ENCODE measurements at places on chromosomes 12 and 14. TPM values are rescaled to one million over a fixed set of nuclear protein-coding genes. Genes with fewer than 3 reads are reported as not detected.

DNA sequence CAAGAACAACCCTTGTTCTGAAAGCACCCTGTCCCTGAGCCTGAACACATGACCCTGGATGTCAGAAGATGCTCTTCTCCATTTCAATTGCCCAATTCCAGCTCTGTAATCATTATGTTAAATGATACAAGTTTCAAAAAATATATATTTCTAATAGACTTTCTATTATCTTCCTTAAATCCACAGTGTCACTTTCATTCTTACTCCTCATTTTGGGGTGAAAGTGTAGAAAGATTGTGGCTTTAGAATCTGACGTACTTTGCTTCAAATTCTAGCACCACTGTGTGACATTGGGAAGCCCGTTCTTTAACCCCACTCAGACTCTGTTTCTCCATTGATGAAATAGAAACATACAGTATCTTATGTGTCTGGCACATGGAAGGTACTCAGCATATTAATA is 83.2 kb downstream of the ETV6 start:
- DNase-seq = no peak
- H3K36me3 ChIP-seq = no peaks in the 10 kb centered on the region
- H3K27ac ChIP-seq = peak overlapping the region; percentile 76
- no peak overlapping the region for H3K4me3 ChIP-seq

DNA sequence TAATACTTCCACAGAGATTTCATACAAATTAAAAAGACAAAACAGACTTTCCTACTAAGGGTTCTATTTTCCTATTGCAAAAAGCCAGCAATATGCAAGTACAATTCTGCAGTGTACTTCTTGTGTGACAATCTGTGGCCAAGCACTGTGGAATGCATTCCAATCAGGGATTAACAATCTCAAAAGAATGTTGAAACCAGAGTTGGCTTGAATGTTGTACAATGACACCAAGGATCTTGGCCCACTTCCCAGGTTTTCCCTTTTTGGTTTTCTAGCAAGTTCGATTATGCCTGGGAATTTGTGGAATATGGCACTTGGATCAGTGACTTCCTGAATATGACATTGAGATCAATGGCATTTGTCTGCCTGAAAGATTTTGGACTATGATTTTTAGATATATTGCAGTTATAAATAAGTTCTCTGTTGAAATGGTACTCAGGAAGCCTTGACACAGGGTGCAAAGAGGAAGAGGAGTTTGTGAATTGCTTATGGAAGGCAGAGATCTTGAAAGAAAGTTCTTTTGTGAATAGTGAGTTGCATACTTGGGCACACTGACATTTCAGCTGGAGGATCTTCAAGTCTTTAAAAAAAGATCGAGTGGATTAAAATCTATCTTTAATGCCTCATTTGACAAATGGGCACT is 81.4 kb upstream of the FERMT2 start:
- no peak for DNase-seq
- no peaks in the 10 kb centered on the region for H3K27me3 ChIP-seq
- H3K4me1 ChIP-seq = no peaks in the 10 kb centered on the region
- no peak overlapping the region for H3K27ac ChIP-seq
- no peak overlapping the region for H3K4me3 ChIP-seq

GRCh38 chr12:115451780-115452736 is 768.1 kb upstream of the TBX3 start:
- no peak overlapping the region for H3K4me3 ChIP-seq
- no peak overlapping the region for H3K27ac ChIP-seq
- H3K36me3 ChIP-seq = no peaks in the 10 kb centered on the region
- H3K4me1 ChIP-seq = no peaks in the 10 kb centered on the region

- H3K27me3 ChIP-seq = no peaks in the 10 kb centered on the region
- peak; percentile 21 for DNase-seq
- peaks cover 2% of the 10 kb centered on the region for H3K36me3 ChIP-seq
- peak overlapping the region; percentile 6 for H3K4me3 ChIP-seq
- H3K4me1 ChIP-seq = peaks cover 50% of the 10 kb centered on the region
Observed at GRCh38 chr12:14771651-14772137, 31.6 kb downstream of the WBP11 start.

DNA sequence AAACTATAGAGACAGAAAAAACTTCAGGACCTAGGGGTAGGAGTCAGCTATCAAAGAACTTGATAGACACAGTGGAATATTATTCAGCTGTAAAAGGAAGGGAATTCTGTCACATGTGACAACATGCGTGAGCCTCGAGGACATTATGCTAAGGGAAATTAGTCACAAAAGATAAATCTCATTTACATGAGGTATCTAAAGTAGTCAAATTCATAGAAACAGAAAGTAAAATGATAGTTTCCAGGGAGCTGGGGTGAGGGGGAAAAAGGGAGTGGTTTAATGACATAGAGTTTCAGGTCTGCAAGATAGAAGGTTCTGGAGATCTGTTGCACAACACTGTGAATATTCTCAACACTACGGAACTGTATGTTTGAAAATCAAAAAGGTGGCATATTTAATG is 50.0 kb upstream of the PRIMA1 start:
- H3K27me3 ChIP-seq = no peaks in the 10 kb centered on the region
- H3K27ac ChIP-seq = no peak overlapping the region
- no peak for DNase-seq
- H3K4me1 ChIP-seq = no peaks in the 10 kb centered on the region

DNA sequence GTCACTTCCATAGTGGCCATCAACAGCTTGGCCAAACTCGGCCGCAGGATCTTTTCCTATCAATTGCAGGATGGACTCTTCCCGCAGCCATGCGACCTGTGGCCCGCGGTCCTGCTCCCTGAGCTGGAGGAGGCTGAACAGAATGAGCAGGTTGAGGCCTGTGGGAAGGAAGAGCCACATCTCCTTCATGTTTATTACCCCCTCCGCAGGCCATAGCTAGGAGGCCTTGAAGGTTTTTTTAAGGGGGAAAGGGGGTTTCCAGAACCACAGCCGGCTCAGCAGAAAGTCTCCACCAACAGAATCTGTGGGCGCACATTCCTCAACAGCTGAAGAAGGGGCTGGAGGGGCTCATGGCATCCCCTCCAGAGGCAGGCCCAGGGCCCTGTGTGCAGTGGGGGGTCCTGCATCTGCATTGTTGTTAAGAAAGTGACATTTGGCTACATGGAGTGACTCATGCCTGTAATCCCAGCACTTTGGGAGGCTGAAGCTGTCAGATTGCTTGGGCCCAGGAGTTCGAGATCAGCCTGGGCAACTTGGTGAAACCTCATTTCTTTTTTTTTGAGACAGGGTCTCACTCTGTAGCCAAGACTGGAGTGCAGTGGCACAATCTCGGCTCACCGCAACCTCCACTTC is 25.2 kb upstream of the PPP1R13B start:
- no peaks in the 10 kb centered on the region for H3K27me3 ChIP-seq
- no peaks in the 10 kb centered on the region for H3K36me3 ChIP-seq
- no peak overlapping the region for H3K27ac ChIP-seq
- peak overlapping the region; percentile 71 for H3K4me3 ChIP-seq

DNA sequence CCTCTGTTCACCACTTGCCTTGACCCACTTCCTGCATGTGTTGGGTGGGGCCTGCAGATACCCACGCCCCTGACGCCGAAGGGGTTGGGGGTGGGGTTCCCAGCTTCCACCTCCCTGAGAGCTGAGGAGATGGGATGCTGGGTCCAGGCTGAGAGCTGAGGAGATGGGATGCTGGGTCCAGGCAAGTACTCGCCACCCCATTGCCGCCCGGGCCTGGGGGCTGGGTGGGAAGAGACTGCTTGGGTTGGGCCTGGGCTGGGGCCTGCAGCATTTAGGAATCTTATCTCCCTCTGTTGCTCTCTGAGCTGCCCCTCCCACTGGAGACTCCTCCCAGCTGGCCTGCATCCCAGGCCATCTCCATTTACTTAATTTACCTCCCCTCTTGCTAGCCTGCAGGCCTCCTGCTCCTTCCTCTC is 17.4 kb downstream of the TEAD4 start:
- DNase-seq = no peak
- no peaks in the 10 kb centered on the region for H3K4me1 ChIP-seq
- H3K27ac ChIP-seq = no peak overlapping the region
- no peaks in the 10 kb centered on the region for H3K36me3 ChIP-seq

GRCh38 chr12:125189015-125189414 is 123.8 kb downstream of the AACS start:
- no peak overlapping the region for H3K27ac ChIP-seq
- no peaks in the 10 kb centered on the region for H3K36me3 ChIP-seq

GRCh38 chr12:8038659-8039114 is 6.2 kb downstream of the FOXJ2 start:
- peaks cover 4% of the 10 kb centered on the region for H3K36me3 ChIP-seq
- H3K4me1 ChIP-seq = peaks cover 60% of the 10 kb centered on the region
- no peaks in the 10 kb centered on the region for H3K27me3 ChIP-seq
- no peak overlapping the region for H3K27ac ChIP-seq
- H3K4me3 ChIP-seq = no peak overlapping the region
- no peak for DNase-seq

DNA sequence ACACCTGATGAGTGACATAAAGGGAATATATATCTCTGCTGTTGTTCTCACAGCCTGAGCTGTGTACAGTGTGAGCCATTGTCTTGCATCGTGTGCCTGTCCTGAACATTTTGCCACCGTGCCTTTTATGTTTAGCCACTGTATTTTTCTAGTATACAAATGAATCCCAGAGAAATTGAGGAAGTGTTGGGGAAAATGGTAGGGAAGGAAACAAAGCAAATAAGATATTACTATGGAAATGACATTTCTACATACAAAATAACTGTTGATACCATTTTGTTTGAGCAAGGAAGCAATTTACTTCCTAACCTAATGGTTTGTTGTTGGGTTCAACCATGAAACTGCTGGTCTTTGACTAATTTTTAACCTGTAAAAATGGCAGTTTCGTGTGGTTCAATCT is 5.5 kb downstream of the PSMA6 start:
- H3K27ac ChIP-seq = no peak overlapping the region
- DNase-seq = no peak
- H3K27me3 ChIP-seq = no peaks in the 10 kb centered on the region
- H3K36me3 ChIP-seq = peaks cover 6% of the 10 kb centered on the region
- peaks cover 52% of the 10 kb centered on the region for H3K4me1 ChIP-seq

DNA sequence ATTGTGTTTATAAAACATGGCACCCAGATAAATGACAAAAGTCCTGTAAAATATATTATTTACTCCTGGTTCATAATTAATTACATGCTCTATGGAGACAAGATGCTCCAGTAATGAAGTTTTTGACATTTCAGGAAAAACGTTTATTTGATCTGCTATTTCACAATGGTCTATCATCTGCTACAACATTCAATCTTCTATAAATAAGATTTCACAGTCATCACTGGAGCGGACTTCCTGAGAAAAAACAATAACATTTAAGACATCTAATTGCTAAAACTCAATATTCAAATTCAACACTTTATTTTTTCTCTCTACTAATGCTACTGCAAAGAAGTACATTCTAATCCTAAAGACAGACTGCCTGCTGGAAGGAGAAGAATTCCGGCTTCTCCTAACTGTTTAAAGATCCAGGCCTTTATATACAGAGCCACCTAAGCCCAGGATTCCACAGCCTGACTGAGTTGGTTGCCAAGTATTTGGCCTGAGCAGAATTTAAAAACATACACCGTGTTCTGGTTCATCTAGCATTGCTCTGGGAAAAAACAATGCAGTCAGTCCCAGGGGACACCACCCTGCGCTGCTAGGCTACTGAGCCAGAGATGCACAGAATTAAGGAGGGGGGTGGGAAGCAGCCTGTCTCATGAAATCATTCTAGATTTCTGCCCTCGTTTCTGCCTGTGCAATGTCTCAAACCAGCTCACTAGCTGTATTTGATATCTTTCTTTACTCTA is 58.0 kb downstream of the TMTC1 start:
- H3K27me3 ChIP-seq = no peaks in the 10 kb centered on the region
- no peaks in the 10 kb centered on the region for H3K4me1 ChIP-seq
- no peak overlapping the region for H3K4me3 ChIP-seq
- H3K36me3 ChIP-seq = no peaks in the 10 kb centered on the region

DNA sequence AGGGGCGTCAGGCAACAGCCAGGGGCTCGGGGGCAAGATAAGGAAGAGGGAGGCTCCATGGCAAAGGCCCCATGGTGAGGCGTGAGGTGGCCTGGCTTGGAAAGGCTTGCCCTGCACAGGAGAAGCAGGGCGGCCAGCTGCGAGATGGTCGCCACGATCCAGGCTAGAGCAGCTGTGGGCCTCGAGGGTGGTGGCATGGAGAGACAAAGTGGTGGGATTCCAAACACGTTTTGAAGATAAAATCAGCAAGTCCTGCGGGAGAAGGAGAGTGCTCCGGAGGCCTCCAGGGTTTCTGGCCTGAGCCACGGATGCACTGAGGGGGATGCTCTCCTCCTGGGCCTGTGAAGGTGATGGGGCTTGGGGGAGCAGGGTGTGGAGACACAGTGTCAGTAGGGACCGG is 20.5 kb upstream of the DLK1 start:
- H3K4me1 ChIP-seq = no peaks in the 10 kb centered on the region
- no peaks in the 10 kb centered on the region for H3K27me3 ChIP-seq
- no peak for DNase-seq

Gene CAPZA3
- total RNA-seq = not detected

Gene METTL3
- 124 TPM for total RNA-seq

Gene NFATC4
- 7.9 TPM for total RNA-seq

Gene NDRG2
- 9.5 TPM for total RNA-seq

Gene CLEC1B
- total RNA-seq = not detected

Gene GPRC5D
- total RNA-seq = 0.92 TPM
